Forelimb muscle (tissue), 1 donor: ENCODE measurements at places on chromosomes 16 and 17.

GRCh38 chr17:38729886-38730525, at the start of gene CISD3:
TSS of gene CISD3 (plus strand) at chr17:38730341. CDS start at chr17:38730359, 18 bp downstream.
- no peak for DNase-seq

- no peak for DNase-seq
Measured at GRCh38 chr17:77811521-77811920, 147.0 kb upstream of the TNRC6C start.

GRCh38 chr17:42679492-42680330, 1.9 kb downstream of the CCR10 start:
- DNase-seq: peak; percentile 43

DNA sequence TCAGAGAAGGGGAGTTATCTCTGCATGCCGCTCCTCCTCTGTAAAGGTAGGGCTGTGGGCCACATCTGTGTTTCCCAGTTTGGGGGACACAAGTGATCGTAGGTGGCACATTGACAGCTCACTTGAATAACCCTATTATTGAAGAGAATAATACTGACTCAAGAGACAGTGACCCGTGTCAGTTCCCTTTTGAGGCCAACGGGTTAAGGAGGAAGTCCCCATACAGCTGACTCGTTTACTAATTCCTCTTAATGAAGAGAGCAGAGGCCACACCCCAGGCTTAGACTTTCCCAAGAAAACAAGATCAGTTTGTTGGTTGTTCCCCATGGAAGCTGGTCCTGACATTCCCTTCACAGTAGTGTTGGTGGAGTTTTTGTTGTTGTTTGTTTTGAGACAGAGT, 33.0 kb downstream of the IL4R start:
- DNase-seq: no peak

DNA sequence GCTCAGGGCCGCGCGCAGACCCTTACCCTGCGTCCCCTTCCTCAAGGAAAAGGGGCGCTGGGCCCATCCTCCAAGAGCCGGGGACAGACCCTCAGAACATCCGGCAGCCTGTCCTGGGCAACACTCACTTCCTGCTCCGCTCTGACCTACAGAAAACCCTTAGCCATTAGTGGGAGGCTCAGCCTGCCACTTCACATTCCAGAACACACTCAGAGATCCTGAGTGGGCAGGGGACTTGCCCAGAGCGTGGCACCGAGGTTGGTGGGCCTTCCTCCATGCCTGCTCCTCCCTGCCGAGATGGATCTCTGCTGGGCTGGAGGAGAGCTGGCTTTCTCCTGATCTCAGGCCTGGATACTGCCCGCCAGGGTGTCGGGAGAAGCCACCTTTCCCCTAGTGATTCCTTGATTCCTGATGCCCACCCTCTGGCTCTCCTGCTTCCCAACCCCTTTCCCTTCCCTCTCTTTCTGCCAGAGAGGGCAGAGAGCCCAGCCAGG, 1.5 kb downstream of the SCARF1 start:
- no peak for DNase-seq

- DNase-seq: no peak
Measured at GRCh38 chr17:77609553-77610517, 348.7 kb upstream of the TNRC6C start.
